Amniotic stem cell (primary cell): ENCODE measurements at places on chromosomes 4 and X.

DNA sequence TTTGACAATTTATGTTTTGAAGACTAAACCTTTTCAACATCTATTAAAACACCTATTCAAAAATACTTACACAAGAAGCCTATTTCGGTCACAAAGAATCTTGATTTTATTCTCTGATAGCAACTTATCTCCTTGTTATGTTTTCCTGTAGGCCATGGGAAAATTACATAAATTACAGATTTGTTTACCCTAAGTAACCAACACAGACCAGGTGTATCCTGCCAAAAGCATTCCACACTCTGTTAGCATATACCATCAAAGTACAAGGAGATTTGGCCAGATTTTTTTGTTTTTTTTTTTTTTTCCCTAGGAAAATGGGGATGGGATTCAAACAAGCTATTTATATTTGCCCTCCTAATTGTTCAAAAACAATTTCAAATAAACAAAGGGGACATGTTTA lies 497.9 kb upstream of the MAGEB18 start:
- DNase-seq = no peak

- no peak for DNase-seq
Measured at GRCh38 chrX:80876877-80877276, 67.2 kb upstream of the BRWD3 start.

DNA sequence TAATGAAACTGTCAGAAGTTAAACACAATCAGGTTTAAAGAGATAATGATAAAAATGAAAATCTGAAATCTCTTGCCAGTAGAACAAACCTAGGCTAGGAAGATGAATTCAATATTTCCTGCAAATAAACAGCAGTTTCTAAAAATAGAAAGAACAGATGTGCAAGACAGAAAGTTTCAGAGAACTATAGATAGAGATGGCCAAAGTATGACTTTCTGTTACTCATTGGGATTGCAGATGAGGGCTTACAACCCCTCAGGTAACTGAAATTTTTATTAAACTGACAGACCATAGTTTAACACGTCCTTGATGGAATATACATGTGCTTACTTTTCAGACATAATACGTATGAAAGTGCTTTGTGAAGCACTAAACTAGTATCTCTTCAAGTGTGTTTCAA lies 82.3 kb upstream of the PPARGC1A start:
- no peak for DNase-seq

GRCh38 chr4:102553982-102554381 lies 52.8 kb downstream of the NFKB1 start:
- no peak for DNase-seq

GRCh38 chr4:185945252-185945651 lies 123.7 kb upstream of the TLR3 start:
- DNase-seq = no peak

GRCh38 chr4:48030470-48030869 lies 13.9 kb downstream of the NIPAL1 start:
- no peak for DNase-seq

GRCh38 chr4:37604461-37604860 lies 81.7 kb downstream of the RELL1 start:
- no peak for DNase-seq

GRCh38 chrX:97931586-97931985 lies 1047.9 kb downstream of the RPA4 start:
- DNase-seq = no peak

- no peak for DNase-seq
Measured at GRCh38 chr4:165662341-165662740, 210.7 kb upstream of the TLL1 start.

DNA sequence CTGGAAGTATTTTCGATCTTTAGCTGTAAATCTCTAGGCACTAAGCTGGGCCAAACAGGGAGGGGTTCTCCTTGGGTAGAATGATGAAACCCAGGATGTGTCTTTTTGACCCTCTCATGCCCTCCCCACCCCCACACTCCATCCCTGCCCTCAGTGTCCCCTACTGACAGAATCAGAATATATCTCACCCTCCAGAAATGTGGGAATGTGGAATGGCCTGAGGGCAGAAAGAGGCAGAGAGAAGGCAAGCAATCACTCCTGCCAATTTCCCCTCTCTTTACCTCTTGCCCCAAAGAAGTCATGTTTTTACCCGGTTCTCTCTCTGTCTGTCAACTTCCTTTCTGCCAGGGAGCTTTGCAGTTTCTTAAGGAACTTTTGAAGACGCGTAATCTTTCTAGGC lies 34.4 kb downstream of the RAP2C start:
- no peak for DNase-seq

DNA sequence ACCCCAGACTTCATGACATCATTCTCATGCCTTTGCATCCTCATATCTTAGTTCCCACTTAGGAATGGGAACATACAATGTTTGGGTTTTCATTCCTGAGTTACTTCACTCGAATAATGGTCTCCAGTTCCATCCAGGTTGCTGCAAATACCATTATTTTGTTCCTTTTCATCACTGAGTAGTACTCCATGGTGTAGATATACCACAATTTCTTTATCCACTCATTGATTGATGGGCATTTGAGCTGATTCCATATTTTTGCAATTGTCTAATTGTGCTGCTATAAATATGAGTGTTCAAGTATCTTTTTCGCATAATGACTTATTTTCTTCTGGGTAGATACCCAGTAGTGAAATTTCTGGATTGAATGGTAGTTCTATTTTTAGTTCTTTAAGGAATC lies 1026.8 kb downstream of the STPG2 start:
- DNase-seq = no peak

DNA sequence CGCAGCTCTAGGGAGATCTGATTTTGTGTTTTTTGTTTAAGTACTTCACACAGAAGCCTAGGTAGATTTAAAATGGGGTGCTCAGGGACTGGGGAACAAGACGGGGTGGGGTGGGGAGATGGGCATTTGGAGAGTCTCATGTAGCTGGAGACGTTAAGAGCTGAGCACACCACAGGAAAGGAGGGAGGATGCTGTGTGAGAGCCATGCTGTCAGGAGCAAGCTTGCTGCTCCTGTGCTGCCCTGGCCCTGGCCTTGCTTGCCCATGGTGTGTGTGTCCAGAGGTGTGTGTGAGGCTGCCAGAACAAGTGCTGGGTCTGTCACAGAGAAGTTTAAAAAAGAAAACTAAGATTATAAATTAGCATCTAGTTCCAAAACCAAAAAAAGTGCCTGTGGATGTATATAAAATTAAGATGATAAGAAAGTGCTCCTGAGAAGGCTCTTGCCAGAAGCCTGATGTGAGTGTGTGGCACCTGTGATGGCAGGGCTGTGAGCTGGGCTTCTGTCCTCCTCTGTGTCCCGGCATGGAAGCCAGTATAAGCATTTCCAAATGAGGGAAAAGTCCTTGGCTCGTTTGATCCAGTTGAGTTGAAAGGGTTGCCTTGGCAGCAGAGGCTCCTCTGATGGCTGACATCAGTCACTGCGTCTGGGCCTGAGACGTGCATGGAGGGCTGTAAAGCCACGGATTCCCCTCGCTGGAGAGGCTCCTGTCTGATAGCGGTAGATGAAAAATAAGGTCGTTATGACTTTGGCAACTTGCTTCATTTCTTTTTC lies 63.5 kb downstream of the NELFA start:
- no peak for DNase-seq

DNA sequence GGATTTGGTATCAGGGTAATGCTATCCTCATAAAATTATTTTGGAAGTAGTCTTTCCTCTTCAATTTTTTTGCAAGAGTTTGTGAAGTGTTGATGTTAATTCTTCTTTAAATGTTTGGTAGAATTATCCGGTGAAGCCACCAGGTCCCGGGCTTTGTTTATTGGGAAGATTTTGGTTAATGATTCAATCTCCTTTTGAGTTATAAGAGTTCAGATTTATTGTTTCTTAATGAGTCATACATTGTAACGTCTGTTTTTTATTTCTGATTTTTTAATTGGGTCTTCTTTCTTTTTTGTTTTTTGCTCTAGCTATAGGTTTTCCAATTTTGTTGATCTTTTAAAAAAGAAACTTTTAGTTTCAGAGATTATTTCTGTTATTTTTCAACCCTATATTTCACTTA lies 412.3 kb downstream of the PDGFC start:
- DNase-seq = no peak

GRCh38 chr4:117699595-117699994 lies 334.7 kb upstream of the NDST3 start:
- no peak for DNase-seq

DNA sequence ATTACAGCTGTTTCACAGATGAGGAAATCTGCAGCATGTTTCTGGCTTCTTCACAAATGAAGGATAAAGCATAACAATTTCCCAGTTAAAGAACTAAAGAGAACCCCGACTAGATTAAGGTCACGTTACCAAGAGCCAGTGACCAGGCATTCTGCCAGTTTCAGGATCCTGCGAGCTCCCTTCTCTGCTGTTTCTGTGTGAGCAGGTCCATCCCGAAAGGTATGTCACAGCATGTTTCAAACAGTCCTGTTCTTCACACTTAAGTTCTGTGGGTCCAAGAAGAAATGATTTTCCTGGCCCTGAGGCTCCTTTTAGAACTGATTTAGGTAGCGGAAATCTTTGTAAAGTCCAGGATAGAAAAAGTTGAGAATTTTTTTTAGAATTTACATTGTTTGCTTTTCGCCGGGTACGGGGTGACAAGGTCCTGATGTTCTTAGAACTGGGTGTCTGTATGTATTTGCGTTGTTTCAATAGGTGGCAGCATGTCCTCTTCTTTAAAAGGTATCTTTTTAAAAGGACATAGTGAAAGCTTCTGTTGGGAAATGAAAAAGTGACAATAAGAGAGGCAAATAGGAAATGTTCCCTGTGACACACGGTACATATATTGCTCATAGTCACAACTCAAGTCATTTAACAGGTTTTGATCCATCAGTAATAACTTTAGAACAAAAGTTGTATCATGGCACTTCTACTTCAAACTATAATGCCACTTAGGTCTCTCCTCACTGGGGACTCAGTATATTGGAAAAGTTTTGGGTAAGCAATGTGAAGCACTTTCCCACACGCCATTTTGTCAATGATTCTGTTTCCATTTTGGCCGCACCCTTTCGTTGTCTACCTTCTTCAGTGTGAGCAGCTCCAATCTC lies 18.4 kb downstream of the IL21 start:
- DNase-seq = peak; percentile 11

DNA sequence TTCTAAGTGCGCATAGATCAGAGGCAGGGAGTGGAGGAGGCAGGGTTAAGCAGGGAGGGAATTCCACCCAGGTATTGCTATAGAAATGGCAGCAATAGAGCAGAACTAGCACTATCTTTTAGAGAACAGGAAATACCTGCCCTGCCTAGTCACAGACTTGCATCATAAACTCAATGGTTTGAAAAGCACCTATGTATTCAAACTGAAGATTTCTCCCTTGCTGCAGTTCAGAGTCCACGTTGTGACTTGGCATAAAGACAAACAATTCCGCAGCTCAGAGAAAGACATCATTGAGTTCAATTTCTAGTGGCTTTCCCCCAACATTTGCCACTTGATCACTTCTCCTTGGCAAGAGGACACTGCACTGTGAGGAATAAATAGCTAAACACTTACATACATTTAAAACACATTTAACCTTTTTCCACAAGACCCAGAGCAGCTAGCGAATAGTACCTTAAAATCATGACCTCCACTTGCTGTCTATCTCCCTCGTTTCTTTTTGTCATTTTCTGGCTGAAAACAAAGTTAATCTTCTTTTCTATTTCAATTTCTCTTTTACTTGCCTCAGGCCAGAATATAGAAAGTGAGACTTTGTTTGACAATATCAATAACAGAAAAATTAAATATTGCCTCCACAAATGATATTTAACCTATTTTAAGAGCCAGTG lies 42.4 kb downstream of the SLC7A11 start:
- DNase-seq = no peak

DNA sequence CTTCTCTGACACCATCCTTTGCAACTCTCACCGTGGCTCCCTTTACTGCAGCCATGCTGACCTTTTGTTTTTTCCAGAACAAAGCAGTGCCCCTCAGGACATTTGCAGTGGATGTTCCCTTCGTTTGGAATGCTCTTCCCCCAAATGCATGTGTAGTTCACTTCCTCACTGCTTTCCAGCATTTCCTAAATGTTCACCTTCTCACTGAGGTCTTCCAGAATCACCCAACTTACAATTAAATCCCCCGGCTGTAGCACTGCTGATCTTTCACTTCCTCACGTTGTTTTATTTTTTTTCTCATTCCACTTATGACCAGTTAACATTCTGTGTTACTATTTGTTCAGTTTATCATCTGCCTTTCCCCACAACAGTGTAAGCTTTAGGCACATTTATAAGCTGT lies 73.1 kb downstream of the GASK1B start:
- DNase-seq = no peak

- DNase-seq = no peak
Measured at GRCh38 chr4:15131551-15131950, 129.3 kb downstream of the CPEB2 start.

- DNase-seq = no peak
Measured at GRCh38 chr4:31788676-31789075, 1068.5 kb downstream of the PCDH7 start.

DNA sequence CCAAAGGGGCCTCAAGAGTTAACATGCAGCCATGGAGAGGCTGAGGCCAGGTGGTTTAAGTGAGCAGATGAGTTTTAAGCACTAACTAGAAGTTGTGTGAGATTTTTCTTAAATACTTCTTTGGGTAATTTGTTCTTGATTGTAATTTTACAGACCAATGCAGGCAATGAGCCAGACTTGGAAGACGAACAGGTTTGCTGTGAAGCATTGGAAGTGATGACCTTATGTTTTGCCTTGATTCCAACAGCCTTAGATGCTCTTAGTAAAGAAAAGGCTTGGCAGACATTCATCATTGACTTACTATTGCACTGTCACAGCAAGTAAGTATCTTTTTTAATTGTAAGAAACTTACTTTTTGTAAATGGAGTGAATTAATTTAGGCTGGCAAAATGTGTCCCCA lies 103.9 kb downstream of the USP9X start:
- DNase-seq = no peak

DNA sequence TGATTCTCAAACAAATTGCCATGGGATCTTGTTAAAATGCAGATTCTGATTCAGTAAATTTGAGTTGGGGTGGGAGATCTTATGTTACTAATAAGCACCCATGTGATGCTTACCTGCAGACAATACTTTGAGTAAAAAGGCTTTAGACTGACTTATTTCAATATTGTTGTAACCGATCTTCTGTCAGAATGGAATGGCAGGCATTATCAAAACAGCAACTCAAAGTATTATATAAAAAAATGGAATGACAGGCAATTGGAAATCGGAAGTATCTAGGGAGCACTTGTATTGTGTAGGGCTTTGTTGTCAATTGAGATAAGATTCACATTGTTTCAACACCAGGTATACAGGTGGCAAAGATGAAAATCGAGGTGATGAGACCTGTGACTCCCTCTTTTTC lies 67.5 kb downstream of the C4orf33 start:
- no peak for DNase-seq

GRCh38 chr4:155615081-155615887 lies 51.4 kb upstream of the GUCY1A1 start:
- DNase-seq = no peak

DNA sequence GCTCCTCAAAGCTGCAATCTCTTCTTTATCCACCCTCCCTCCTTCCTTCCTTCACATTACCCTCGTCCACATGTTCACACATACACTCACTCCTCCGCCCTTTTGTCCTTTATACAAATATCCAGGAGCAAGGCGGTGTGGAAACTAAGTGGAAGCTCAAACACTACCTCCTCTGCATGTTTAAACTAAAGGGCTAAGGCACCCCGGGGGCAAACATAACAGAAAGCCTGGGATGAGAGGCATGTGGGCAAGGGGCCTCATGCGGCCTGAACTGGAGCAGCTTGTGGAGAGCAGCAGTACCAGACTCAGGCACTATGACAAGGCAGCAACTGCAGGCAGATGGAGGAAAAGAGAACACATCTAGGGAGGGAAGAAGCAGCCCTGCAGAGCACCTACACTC lies 9.5 kb downstream of the MAB21L2 start:
- no peak for DNase-seq

- DNase-seq = no peak
Measured at GRCh38 chr4:62366939-62367338, 1166.8 kb downstream of the ADGRL3 start.
